CMK (cell line): ENCODE measurements at places on chromosomes 6 and 20.

- DNase-seq, result no peak
These were observed 2.6 kb upstream of the NR2E1 start for GRCh38 chr6:108163267-108163643.

- no peak for DNase-seq
These were observed 6.0 kb downstream of the ANKRD60 start for GRCh38 chr20:58222446-58222845.

DNA sequence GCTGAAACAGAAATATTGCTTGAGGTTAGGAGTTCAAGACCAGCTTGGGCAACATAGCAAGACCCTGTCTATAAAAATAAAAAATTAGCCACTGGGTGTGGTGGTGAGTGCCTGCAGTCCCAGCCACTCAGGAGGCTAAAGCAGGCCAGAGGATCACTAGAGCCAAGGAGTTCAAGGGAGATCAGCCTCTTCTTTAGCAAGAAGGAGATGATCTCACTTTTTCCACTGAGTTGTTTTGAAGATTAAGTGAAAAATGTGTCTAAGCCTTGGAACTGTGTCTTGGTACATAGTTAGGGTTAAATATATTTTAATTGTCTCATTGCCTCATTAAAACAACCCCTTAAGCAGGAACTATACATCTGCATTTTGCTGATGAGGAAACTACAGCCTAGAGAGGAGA lies 279.0 kb upstream of the ZFP64 start:
- no peak for DNase-seq

DNA sequence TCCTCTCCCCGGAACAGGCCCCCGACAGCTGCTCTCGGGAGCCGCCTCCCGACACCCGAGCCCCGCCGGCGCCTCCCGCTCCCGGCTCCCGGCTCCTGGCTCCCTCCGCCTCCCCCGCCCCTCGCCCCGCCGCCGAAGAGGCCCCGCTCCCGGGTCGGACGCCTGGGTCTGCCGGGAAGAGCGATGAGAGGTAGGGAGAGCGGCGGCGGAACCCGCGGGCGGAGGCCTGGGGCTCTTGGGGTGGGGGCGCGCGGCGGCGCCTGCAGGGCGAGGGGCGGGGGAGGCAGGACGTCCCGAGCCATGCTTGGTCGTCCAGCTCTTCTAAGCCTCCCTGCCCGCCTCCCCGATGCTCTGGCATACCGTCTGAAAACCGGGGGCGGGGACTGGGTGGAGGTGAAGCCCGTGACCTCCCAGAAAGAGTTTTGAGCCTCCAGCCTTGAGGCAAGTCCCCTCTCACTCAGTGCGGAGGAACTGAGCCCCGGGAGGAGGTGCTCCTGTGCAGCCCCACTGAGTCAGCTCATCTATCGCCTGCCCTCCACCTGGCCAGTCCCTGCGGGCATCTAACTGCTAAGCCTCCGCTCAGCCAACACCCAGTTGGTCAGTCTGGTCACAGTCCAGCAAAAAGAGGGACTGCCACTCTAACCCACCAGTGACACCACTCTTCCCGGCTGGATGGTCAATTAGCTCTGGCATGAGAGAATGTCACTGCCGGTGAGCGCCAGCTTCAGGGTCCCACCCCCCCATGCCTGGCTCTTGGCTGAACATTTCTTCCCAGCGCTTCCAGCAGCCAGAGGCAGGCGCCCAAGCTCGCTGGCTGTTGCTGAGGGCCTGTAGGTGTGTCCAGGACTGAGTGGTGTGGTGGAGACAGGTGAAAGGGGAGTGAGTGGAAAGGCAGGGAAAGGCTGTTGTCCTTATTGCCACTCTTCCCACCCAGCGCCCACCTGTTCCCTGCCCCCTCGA lies 482 bp downstream of the DDR1 start:
- DNase-seq, result no peak

DNA sequence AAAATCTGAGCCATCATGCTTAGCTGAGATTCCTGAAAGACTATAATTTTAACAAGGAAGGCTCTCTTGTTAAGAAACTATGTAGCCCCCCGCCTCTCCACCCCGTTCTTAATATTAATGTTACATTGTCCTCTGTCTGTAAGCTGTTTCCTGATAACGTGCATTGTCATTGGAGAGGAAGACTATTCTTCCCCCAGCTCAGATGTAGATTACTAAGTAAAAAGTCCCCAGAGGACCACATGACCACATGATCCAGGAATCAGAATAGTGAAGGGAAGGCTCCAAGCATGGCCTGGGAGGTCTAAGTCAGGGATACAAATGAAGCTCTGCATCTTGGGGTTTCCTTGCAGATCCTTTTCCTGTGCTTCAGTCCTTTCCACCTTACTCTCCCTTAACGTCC lies 106.4 kb downstream of the JARID2 start:
- no peak for DNase-seq

DNA sequence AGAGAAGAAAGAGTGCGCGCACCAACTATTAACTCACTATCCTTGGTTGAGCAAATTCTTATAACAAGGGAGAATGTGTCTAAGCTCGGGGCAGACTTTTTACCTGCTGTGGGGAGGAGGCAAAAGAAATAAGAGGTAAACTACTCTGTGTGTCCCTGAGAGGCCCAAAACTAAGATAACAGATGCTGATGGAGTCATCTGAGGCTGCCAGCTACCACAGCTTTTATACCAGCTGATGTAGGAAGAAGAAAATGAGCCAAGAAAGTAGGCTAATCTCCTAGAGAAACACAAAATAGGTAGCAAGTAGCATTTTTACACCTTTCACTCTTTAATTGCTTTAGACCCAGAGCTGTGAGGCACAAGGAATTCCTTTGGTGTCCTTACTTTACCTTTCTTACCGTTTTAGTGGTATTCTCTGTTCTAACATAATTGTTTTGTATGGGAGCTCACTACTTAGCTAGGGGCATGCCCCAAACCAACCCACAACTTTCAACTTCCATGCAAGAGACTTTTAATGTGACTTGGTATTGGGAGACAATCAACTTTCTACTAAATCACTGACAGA lies 27.8 kb upstream of the PIM1 start:
- no peak for DNase-seq

GRCh38 chr6:7107578-7108195 lies at the start of gene RREB1:
Gene RREB1 (plus strand): TSS chr6:7107961. CDS start chr6:7181912, 73,951 bp downstream.
- DNase-seq, result no peak

DNA sequence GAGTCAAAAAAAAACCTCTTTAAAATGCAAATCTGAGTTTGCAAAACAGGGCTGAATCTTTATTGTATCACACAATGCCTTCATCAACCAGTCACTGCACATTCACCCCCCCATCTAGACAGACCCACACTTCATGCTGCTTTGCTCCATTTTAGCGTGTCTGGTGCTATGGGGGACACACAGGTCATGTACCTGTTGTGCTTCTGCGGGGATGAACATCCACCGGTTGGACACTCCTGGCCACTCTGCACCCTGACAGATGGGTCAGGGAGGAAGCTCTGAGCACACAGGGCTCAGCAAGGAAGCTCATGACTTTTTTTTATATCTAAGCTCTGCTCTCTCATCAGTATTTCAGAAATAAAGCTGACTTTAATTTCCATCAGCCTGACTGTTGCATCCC lies 136.3 kb downstream of the PRND start:
- no peak for DNase-seq

DNA sequence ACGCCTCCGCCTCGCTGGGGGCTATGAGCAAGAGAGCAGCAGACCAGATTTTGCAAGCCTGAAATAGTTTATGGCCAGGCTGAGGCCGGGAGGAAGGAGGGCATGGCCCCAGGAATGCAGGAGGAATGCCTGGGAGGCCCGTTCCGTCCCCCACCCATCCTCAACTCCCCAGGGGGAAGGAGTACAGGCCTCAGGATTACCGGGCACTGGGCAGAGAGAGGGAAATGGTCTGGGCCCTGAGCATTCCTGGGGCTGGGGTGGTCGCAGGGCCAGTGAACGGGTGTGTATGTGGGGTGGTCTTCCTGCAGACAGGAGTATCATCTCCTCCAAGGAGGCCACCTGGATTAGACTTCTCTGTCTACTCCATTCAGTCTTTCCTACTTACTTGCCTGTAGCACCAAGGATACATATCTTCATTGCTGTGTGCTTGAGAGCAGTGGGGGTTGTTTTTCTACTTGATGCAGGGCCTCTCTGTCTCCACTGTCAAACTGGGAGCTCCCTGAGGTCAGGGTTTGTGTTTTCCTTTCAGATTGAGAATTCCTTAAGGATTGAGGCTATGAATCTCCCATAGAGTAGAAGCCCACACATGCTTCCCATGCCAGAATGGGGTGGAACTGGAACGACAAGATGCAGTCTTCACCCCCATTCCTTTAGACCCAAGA lies 81.3 kb downstream of the VEGFA start:
- no peak for DNase-seq

DNA sequence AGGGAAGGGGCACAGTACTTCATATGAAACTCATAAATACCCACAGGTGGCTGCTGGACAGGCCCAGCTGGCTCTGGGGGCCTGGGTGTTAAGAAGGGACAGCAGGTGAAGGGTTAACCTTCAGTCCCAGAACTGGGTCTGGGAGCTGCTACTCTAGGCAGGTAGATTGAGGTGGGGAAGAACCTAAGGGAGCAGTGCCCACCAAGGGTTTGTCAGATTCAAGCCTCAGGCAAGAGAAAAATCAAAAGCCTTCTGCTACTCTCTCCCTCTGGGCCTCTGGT lies 5.6 kb downstream of the RPL10A start:
- no peak for DNase-seq

DNA sequence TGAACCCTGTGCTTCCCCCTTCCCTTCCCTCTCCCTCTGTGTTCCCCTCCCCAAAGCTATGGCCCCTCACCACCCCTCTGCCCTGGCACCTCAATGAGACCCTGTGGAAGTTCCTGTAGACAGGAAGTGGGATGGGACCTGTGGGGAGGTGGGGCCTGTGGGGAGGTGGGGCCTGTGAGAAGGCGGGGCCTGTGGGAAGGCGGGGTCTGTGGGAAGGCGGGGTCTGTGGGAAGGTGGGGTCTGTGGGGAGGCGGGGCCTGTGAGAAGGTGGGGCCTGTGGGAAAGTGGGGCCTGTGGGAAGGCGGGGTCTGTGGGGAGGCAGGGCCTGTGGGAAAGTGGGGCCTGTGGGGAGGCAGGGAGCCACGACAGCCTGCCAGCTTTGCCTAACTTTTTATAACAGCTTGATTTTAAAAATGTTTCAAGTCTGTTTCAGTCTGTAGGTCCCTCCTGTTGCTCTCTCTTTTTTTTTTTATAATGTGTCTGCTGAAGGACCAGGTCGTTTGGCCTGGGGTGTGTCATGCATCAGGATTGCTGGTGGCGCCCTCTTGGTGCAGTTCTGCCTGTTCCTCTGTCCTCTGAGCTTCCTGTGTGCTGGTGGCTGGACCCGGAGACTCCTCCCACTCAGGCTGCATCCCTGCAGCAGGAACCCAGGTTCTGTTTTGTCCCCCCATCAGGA lies 70.5 kb upstream of the SLCO4A1 start:
- DNase-seq, result peak; percentile 73

GRCh38 chr6:68008445-68008844 lies 626.6 kb upstream of the ADGRB3 start:
- no peak for DNase-seq

DNA sequence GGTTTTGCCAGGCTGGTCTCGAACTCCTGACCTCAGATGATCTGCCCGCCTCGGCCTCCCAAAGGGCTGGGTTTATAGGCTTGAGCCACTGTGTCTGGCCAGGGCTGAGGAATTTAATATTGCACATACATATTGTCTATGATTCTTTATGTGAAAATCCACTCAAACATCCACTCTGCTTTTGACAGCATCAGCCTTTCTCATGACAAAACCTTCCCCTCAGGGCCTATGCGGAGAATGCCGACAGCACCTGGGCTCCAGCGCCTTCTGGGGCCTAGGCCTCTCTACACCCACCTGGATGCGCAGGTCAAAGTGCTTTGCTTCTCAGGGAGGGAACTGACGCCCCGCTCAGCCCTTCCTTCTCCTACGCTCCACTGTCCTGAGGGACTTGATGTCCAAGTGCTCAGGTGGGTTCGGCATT lies 5.4 kb downstream of the RAMACL start:
- no peak for DNase-seq

DNA sequence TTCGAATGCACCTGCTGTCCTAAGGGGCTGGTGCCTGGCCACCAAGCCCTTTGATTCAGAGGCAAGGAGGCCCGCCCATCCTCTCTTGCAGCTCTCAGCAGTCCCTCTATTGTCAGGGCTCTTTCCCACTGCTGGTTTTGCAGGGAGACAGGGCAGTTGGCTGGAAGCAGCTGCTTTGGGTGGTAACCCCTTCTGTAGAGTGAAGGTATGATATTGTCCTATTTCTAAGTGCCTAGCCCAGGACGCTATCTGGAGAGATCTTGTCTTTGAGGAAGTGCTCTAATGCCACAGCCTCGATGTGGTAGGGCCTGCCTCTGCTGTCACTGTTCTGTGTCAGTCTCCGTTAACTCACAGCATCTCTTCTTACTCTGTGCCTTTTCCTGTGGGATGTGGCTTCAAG lies 5.6 kb downstream of the PLCG1 start:
- peak; percentile 31 for DNase-seq

DNA sequence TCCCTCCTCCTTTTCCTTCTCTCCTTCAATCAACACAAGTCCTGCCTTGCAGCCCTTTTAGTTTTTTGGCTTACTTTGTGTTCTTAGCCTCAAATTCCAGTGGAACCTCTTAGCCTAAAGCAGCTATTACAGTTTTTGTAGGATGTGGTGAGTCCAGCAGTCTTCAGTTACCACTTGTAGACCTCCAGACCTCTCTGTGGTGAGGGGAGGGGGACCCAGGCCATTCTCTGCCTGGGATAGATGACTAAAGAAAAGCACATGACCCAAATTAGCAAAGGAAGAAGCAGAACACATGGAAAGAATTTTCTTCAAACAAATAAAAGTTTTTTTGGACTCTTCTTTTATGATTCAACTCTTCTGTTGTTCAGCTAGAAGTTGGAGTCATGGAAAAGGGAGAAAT lies 246.5 kb downstream of the HAO1 start:
- no peak for DNase-seq

DNA sequence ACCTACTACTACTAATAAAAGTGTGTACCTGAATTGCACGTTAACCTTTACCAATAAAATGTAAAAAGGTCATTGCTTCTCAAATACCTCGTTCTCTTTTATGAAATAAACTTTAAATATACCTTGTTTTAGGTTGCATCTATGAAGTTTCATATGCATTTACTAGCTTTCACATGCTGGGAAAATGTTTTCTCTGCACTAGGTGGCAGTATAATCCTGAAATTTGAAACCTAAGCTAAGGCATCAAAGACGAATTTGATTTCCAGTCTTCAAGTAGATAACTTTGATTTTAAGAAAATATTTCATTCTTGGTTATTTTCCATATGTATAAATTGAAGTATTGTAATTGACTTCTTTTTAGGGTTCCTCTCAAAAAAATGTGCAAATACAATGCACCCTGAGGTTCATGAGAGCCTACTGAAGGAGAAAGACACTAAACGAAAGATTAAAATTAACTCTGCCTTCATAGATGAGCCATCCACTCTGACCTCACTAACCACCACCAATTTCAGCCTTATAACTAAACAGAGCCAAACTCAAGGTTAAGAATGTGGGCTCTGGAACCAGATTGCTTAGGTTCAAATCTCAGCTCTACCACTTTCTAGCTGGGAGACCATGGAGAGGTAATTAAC lies 7.3 kb upstream of the COL9A1 start:
- DNase-seq, result no peak

DNA sequence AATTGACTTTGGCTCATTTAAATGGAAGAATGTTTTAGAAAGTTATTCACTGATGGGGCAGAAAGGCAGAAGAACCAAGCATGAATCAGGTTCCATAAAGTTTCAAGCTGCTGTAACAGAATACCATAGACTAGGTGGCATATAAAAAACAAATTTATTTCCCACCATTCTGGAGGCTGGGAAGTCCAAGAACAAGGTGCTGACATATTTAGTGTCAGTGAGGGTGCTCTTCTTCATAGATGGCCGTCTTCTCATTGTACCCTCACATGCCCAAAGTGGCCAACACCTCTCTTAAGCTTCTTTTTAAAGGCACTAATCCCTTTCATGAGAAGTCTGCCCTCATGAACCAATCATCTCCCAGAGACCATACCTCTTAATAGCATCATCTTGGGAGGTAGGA lies 560.2 kb upstream of the FLRT3 start:
- DNase-seq, result no peak
